ENCODE measurements at places on chromosomes 6 and 20.

DNA sequence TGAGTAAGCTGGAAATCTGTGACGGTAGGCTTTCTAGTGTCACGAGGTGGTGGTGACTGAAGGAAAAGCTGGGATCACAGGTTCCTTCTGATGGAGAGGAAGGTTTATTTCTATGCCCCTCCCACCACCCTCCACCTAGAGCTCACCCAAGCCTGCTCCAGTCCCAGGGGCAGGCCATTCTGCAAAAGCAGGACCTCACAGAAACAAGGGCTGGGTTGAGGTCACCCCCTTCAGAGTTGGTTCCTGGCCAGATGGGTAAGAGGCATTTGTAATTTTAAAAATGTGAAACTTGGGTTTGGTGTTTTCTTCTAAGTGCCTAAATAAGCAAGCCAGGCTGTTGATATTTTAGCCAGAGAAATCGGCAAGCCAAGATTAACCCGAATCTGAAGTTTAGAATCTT lies 46.6 kb downstream of the KCTD20 start:
- no peak for DNase-seq

GRCh38 chr6:159973951-159974350 lies 5.1 kb downstream of the IGF2R start:
- no peak for DNase-seq

DNA sequence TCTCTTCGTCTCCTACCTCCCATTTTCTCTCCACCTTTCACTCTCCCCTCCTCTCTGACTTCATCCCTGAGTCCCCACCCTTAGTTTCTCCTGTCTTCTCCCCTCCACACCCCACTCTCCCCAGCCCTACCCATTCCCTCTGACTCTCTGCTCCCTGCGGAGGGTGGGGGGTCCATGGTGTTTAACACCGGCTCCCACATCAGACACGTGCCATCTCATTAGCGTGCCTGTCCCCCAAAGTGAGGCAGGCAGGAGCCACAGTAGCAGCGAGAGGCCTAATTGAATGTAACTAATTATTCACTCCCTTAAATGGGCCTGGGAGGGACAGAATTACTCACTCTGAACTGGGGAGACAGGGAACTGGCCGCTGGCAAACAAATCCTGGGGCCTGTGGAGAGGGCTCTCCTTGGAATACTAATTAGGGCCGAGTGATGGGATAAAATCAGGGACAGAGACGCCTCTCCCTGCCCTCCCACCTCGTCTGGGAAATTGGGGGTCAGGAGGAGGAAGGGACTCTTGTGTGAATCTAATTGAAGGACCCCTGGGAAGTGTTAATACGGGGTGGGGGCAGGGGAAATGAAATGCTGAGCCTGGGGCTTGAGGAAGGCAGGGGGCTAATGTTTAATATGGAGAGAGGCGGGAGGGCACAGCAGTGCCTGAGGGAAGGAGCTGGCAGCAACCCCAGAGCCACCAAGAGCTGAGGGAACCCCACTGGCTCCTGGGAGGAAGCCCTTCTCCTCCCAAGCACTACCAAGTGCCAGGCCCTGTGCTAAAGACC lies 17.9 kb downstream of the CD40 start:
- no peak for DNase-seq

- DNase-seq: no peak
Observed at GRCh38 chr6:132256457-132256856, 144.8 kb downstream of the MOXD1 start.

GRCh38 chr6:158184608-158185007 lies 16.5 kb downstream of the GTF2H5 start:
- DNase-seq: no peak

DNA sequence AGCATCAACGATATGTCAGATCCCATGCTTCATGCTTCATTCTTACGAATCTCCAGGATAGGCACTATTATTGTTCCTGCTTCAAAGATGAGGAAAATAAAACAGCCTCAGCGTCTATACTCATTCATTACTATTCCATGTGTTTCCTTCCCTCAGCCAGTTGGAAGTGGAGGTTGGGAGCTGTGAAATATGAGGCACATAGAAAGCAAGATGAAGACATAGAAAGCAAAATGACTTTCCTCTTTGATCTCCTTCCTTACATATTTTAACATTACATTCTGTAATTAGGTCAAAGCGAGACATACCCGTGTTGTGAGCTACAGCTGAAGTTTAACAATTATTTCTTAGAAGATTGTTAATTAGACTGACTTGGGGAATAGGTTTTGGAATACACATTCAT lies 125.4 kb downstream of the FYN start:
- no peak for DNase-seq

DNA sequence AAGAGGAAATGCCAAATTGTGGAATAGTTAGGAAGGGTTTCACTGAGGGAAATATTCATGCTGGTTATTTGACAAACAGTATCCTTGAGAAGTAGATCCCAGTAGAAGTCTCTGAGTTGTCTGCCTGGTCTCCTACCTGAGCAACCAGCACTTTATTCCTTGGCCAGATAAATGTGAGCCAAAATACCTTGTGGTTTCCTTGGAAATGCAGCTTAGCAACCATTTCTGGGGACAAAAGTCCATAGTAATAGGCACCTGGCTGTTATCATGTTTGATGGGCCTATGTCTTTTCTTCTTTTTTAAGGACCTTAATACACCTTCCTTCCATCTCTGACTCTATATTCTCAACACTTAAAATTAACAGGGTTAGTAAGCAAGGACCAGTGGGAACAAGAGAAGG lies 217.1 kb upstream of the MARCKS start:
- DNase-seq: no peak

DNA sequence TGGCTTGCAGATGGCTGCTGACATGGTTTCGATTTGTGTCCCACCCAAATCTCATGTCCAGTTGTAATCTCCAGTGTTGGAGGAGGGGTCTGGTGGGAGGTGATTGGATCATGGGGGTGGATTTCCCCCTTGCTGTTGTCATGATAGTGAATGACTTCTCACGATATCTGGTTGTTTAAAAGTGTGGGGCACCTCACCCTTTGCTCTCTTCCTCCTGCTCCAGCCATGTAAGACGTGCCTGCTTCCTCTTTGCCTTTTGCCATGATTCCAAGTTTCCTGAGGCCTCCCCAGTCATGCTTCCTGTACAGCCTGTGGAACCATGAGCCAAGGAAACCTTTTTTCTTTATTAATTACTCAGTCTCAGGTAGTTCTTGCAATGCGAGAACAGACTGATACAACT lies 77.6 kb upstream of the FUCA2 start:
- no peak for DNase-seq

DNA sequence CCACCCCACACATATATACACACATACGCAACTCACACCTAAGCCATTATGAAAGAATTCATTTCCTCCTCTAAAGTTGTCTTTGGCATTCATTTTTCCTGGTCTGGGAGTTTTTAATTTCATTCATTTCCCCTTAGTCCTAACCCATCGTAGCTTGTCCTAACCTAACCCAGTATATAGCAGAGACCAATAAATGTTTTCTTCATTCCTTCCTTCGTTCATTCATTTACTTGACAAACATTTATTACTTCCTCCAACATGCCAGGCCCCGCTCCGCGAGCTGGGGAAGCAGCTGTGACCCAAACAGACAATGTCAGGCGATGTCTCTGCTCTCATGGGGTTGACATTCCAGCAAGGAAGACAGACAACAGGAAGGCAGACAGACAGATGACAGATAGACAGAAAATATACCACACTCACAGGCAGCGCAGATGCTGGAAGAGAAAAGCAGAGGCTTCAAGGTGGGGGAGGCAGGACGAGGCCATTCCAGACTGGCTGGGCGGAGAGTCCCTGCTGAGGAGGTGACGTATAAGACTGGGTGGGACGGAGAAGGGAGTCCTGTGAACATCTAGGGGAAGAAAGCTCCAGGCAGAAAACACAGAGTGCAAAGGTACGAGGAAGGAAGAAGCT lies 33.7 kb upstream of the SIRPA start:
- no peak for DNase-seq

- no peak for DNase-seq
Observed at GRCh38 chr6:71345476-71346333, 57.1 kb downstream of the OGFRL1 start.

DNA sequence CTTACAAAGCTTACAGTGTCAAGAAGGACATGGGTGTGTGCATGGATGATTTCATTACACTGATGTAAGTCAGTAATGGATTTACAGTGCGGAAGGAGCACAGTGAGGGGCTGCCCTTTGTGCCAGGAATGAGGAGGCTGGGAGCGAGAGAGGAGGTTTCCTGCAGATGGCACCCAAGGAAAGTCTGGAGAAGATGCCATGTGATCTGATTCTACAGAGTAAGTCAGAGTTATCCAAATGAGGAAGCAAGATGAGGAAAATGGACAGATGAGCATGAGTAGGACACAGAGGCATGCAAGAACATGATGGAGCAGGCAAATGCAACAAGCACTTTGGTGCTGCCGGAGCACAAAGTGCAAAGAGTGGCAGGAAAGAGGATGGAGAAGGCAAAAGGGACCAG lies 29.7 kb downstream of the MAP7 start:
- no peak for DNase-seq

DNA sequence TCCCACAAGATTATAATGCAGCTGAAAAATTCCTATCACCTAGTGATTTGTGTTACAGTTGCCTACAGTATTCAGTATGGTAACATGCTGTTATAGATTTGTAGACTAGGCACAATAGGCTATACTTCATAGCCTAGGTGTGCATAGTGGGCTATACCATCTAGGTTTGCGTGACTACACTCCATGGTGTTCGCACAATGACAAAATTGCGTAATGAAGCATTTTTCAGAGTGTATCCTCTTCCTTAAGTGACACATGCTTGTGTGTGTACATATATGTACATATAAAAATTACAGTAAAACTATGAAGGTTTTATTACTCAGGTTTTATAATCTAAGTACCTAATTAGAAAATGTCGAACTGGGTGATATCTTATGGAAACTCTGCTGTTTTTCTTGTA lies 133.0 kb downstream of the FARS2 start:
- DNase-seq: no peak

- DNase-seq: no peak
Observed at GRCh38 chr6:89818977-89819335, 638 bp downstream of the MDN1 start.

DNA sequence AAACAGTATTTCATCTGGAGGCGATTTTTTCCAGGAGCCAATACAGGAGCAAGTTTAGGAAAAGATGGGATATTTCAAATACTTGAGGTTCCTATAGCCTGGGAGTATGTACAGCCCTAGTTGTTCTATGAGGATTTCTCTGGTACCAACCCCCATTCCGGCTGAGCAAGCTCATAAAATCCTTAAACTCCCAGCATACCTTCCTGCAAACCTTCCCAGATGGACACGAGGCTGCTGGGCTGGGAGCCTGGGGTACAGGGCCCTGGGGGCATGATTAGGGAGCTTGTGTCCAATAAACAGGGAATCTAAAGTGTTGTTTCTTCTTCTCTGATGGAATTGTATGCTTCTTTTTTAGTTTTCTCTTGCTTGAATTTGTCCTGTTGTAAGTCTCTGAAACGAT lies 1.5 kb downstream of the PRRC2A start:
- DNase-seq: no peak

DNA sequence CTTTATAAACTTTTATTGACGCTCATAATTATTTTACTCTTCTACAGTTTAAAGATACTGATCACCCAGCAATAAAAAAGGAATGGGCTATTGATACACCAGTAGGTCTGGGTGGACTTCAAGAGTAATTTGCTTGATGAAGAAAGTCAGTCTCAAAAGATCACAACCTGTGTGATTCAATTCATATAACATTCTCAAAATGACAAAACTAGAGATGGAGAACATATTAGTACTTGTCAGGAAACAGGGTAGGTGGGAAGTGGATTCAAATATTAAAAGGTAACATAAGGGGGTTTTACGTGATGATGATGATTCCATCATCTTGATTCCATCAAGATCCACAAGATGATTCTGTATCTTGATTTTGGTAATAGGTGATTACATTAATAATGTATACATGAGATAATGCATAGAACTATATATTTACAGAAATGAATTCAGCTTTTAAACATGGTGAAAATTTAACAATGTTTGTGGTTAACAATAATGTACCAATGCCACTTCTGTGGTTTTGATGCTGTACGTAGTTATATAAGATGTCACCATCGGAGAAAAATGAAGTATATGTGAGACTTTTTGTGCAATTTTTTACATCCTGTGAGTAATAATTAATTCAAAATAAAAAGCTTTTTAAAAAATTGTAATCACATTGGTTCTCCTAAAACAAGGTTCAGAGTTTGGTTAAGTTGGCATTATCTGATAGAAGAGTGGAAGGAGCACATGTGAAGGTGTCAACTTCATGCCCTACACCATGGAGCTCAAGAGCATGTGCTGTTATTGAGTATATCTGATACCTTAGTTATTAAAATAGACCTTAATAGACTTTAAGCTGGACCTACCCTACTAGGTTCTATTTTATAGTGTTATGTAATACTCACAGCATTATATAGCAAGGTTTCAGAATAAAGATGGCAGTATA lies 66.3 kb upstream of the DYNLRB1 start:
- DNase-seq: no peak

- no peak for DNase-seq
Observed at GRCh38 chr6:40391851-40392517, 195.2 kb downstream of the LRFN2 start.
